ENCODE measurements at places on chromosomes 16 and 17.

DNA sequence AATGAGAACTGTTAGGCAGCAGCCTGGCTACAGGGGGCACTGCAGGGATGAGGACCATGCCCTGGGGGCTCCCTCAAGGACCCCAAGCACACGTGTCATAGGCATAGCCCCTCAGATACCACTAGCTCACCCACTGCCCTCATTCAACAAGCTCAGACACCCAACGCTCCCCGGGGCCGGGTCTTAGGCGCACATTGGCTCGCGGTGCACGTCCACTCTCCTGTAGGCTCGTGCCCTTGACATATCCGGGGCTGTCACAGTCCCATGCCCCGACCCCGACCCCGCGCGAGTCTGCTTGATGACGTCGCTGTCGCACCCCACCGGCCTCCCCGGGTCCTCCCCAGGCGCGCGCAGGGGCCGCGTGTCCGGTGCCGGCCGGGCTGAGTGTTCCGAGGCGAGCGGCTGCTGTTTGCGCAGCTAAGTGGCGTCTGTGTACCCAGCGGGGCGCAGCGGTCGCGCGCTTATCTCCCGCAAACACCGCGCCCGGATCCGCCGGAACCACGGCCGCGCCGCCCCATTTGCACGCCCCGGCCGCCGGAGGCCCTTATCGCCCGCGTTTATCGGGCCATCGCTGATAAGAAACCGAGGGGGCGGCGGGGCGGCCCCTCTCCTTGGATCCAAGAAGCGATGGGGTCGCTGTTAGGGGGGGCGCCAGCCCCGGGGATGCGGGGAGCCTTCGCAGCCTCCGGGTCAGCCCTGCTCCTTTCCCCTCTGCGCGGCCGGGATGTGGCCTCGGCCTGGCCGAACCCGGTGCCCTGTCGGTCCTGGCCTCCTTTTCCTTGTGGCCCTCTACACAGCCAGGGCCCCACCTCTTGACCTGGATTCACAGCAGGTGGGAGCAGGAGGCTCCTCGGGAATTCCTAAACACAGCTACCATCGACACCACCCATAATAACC lies 20.7 kb upstream of the NAGS start:
- no peak for DNase-seq

DNA sequence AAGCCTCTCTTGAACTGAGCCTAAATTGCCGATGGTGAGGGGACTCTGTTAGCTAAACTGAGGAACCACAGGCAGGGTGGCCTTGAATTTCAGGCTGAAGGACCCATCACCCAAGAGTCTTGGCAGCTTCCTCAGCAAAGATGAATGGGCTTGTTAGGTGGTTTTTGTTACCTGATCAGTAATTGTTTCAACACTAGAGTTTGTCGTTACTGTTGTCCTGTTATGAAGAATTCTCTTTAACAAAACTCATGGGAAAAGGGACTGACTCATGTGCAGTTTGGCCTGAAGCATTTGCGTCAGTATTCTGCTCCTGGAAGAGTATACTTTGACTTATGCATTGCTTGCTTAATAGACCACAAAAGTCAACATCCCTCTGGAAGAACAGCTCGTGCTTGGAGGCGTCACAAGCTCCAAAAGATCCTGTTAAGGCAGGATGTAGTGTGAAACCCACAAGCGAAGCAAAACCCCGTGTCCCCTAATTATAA lies 206.0 kb downstream of the IRX3 start:
- DNase-seq, result peak; percentile 91

DNA sequence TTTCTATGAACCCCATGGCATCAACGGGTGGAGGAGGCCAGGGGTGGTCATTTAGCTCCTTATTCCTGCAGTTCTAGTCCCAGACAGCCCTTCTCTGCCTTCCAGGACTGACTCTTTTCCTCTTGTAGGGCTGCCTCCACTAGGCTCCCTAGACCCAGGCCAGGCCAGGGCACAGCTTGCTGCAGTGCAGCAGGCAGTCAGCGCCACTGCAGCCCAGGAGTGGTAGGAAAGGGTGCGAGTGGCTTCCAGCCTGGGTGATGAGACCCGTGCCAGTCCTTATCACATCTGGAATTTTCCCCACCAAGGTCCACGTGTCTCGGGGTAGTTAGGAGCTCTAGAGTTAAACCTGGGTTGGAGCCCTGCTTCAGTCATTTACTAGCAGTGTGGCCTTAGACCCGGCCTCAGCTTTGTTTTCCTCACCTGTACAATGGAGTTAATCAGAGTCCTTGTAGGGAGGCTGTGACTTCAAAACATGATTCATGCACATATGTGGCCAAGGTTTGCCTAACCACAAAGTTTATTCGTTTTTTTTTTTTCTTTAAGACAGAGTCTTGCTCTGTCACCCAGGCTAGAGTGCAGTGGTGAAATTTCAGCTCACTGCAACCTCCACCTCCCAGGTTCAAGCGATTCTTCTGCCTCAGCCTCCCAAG lies 4.7 kb downstream of the SLC5A11 start:
- peak; percentile 65 for DNase-seq

DNA sequence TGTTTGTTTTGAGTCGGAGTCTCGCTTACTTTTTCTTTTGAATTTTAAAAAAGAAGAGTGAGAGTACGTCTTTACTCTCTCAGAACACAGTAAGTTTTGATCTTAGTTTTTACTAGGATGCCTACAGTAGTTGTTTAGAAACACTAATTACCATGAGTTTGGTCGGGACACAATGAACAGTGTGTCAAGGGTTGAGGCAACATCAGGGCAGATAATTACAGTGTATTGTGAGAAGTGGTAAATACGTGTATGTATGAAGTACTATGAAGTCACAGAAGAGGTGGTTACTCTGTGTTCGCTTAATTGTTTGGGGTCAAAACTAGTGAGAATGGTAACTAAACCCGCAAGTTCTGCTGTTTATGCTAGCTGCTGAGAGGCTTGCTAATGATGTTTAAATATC lies 18.2 kb downstream of the PAFAH1B1 start:
- DNase-seq, result no peak

- no peak for DNase-seq
Measured at GRCh38 chr16:71867939-71868338, 16.0 kb downstream of the ZNF821 start.

DNA sequence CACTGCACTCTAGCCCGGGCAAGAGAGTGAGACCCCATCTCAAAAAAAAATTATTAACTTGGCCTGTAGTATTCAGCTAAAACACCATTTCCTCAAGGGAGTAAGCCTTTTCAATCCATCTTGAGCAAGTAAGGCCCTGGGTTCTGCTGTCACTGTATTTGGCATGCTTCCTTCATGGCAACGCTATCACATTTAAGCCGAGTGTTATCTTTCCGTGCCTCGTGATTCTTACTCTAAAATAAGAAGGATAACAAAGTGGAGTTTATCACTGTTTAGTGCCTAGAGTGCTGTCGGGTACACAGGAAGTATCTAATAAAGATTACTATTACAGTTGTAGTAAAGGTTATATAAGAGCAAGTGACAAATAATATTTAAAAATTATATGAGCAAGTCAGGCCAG lies 8.8 kb downstream of the VPS53 start:
- DNase-seq, result no peak

DNA sequence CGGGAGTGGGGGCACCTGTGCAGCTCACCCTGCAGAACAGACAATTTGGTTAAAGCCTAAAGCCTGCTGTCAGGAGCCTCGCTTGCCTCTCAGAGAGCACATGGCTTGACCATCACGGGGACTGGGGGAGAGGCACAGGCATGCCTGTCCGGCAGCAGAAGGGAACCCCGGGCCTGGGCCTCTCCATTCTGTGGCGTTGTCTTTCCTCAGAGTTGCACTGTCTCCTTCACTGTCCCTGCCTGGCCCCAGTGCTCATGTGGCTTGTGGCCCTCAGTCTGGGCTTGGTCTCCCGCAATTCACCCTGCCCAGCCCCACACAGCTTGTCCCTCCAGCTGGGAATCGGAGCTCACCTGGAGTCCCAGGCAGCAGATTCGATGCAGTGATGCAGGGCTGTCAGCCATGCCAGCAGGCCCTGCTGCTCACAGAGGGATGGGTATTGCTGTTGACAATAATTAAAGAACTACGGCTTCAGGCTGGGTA lies 189.9 kb downstream of the SEC14L1 start:
- DNase-seq, result no peak

DNA sequence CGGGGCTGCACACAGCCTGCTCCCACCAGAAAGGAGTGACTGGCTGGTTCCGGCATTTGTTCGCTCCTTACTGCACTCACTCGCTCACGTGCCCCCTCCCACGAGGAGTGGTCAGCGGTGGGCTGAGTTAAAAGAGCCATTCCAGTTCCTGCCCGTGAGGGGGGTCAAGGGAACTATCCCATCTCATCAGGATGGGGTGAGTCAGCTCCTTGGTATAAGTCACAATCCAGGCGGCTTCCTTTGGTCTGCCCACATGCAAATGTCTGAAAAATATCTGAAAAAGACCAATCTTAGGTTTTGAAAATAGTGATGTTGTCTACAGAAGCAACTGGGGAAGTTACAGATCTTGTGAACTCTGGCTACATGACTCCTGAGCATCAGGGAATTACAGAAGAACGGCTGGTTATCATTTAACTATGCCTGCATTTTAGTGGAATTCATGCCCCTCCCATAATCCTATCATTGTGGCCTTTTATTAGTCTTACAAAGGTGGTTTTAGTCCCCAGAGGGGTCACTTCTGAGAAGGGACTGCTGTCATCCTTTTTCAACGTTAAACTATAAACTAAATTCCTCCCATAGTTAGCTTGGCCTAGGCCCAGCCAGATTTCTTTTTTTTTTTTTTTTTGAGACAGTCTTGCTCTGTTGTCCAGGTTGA lies 9.8 kb upstream of the TNFSF12 start:
- DNase-seq, result no peak

GRCh38 chr17:2511138-2511461 lies 588 bp downstream of the METTL16 start:
- no peak for DNase-seq

- peak; percentile 54 for DNase-seq
Measured at GRCh38 chr16:56909527-56909979, 22.4 kb upstream of the HERPUD1 start.

DNA sequence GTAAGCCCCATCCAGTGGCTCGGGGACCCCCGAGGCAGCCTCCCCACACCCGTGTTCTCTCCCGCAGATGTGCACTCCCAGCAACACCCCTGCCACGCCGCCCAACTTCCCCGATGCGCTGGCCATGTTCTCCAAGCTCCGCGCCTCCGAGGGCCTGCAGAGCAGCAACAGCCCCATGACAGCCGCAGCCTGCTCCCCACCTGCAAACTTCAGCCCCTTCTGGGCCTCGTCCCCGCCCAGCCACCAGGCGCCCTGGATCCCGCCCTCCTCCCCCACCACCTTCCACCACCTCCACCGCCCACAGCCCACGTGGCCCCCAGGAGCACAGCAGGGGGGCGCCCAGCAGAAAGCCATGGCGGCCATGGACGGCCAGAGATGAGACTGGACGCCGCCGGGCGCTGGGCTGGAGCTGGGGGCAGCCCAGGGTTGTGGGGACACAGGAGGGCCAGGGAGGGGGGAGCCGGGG lies 5.0 kb downstream of the UBALD2 start:
- DNase-seq, result no peak

- peak; percentile 52 for DNase-seq
Measured at GRCh38 chr17:16987830-16988601, 16.1 kb upstream of the TNFRSF13B start.

- no peak for DNase-seq
Measured at GRCh38 chr16:57797526-57798266, 4.6 kb downstream of the KIFC3 start.

GRCh38 chr17:76238847-76239537 lies 1.3 kb downstream of the RNF157 start:
- DNase-seq, result no peak

GRCh38 chr17:27352448-27353032 lies 58.6 kb downstream of the WSB1 start:
- DNase-seq, result peak; percentile 66

Measured in fibroblast of the aortic adventitia (primary cell).